ENCODE measurements at places on chromosomes 5 and 9. TPM values are rescaled to one million over a fixed set of nuclear protein-coding genes. Genes with fewer than 3 reads are reported as not detected.

DNA sequence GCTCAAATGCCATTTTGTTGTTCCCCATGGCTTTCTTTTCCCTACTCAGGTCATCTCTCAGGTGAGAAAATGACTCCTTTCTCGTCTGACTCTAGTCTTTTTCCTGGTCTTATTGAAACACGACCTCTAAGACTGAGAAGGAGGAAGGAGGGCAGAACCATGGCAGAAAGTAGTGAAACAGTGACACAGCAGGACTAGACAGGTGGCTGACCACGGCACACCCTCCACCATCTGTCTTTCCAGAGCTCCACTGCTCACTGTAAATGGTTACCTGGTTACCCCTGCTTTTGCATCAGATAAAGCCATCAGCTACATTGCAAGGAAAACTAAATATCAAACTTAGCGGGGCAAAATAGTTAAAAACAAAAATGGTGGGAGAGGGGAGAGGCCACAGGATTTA is 30.9 kb downstream of the NR4A3 start:
- H3K4me3 ChIP-seq = no peak overlapping the region
- H3K4me1 ChIP-seq = peaks cover 36% of the 10 kb centered on the region
- H3K27me3 ChIP-seq = no peaks in the 10 kb centered on the region
- H3K27ac ChIP-seq = no peak overlapping the region
- DNase-seq = no peak

Gene FCHO2
- 2.4 TPM for total RNA-seq

DNA sequence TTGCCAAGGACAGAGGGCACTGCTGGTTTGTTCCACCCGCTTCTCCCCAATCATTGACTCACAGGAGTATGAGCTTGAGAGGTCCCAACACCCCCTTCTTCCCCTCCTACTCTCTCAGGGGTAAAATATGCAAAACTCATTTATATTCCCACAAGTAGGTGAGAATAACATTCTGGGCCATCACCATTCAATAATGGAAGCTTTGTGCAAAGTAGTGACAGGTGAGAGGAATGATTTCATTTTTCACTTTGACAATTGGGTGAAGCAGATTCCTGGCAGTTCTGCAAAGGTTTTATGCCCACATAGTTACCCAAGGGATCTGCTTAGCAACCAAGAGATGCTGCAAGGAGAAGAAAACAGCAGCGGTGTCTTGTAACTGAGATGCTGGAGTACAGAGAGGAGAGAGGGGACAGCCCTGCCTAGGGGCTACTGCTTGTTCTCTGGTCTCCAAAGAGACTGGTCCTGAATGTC is 137.6 kb downstream of the CMYA5 start:
- H3K36me3 ChIP-seq = no peaks in the 10 kb centered on the region
- no peak for DNase-seq
- H3K27me3 ChIP-seq = peaks cover 20% of the 10 kb centered on the region

DNA sequence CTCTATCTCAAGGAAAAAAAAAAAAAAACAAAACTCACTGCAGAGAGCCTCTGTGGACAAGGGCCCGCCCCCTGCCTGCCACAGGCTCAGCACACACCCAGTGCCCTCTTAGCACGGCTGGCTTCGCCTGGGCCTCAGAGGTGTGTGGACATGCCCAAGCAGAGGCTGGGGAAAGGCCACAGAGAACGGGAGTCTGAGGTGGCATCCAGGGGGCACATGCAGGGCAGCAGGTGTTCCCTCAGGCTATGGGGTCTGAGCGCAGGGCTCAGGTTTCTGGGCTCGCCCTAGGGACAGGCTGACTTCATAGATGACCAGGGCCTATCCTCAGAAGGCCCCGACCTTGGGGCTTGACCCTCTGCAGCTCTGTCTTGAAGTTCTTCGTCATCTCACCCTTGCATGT is 138.7 kb downstream of the ZNF354C start:
- H3K27me3 ChIP-seq = no peaks in the 10 kb centered on the region
- no peak overlapping the region for H3K27ac ChIP-seq
- no peaks in the 10 kb centered on the region for H3K36me3 ChIP-seq
- H3K4me1 ChIP-seq = no peaks in the 10 kb centered on the region
- H3K4me3 ChIP-seq = no peak overlapping the region
- DNase-seq = no peak

Gene TLX3
- total RNA-seq = not detected

Gene PPP2R2B
- total RNA-seq = 2.0 TPM

- H3K4me1 ChIP-seq = peaks cover 26% of the 10 kb centered on the region
- H3K4me3 ChIP-seq = no peak overlapping the region
- no peaks in the 10 kb centered on the region for H3K27me3 ChIP-seq
These were observed 194.0 kb downstream of the CRB2 start for GRCh38 chr9:123550012-123550411.

DNA sequence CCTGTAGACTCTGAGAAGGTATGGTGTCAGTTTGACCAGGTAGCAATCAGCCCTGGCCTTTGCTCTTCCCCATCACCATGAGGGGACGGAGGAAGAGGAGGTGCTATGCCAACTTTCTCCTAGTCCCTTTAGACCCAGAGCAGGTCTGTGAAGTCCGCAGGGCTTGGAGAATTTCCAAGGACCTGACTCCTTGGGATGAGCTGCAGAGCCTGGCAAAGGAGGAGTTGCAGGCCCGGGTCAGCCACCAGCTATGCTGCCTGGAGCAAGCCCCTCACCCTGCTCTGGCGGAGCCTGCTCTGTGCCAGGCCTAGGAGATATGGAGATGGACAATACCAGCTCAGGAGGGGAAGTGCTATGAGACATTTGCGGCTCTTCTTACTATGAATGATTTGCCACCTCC is 188.3 kb downstream of the CDK5RAP2 start:
- H3K27ac ChIP-seq = no peak overlapping the region
- peaks cover 31% of the 10 kb centered on the region for H3K4me1 ChIP-seq
- peaks cover 19% of the 10 kb centered on the region for H3K36me3 ChIP-seq
- no peak overlapping the region for H3K4me3 ChIP-seq
- no peaks in the 10 kb centered on the region for H3K27me3 ChIP-seq

DNA sequence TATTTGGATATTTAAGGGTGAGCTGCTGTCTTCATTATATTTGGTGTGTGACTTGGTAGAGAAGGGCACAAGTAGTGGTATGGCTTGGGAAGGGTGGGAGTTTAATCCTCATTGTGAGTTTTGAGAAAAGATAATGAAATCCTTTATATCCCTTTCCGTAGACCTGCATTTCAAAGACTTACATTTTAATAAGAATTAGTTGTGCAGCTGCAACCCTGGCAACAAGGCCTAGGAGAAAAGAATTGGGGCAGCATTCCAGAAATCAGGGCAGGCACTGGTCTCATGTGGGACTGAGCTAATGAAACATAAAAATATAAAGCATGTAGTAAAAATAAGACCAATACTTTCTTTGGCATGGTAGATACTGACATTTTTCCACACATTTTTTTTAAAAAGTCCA is 60.5 kb downstream of the CDC42SE2 start:
- DNase-seq = no peak
- H3K27me3 ChIP-seq = no peaks in the 10 kb centered on the region
- H3K4me3 ChIP-seq = no peak overlapping the region
- peaks cover 98% of the 10 kb centered on the region for H3K4me1 ChIP-seq

DNA sequence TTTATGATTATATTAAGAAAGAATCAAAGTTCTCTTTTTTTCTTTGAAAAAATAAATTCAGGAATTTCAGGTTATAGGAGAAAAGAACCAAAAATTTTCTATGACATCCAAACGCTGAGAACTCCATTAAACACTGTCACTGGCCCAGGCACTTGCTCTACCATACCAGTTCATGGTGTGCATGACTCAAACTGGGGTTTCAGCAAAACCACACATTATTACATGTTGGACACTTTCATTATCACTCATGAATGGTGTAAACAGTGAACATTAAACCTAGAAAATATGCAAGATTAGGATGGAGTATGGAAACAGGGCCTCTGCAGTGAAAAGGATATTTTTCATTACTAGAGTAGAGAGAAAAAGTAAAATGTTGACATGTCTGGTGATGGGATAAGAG is 369.9 kb upstream of the FAM174A start:
- no peaks in the 10 kb centered on the region for H3K27me3 ChIP-seq
- no peak for DNase-seq
- H3K36me3 ChIP-seq = no peaks in the 10 kb centered on the region
- H3K4me1 ChIP-seq = no peaks in the 10 kb centered on the region

- no peaks in the 10 kb centered on the region for H3K36me3 ChIP-seq
- H3K27me3 ChIP-seq = peaks cover 31% of the 10 kb centered on the region
These were observed 107.7 kb upstream of the DAPK1 start for GRCh38 chr9:87389936-87390335.

Gene TXNDC8
- total RNA-seq = not detected

Gene TAF11L10
- total RNA-seq = not detected

GRCh38 chr5:83957188-83957587 is 236.5 kb upstream of the HAPLN1 start:
- no peaks in the 10 kb centered on the region for H3K4me1 ChIP-seq
- H3K27me3 ChIP-seq = no peaks in the 10 kb centered on the region
- DNase-seq = no peak
- H3K36me3 ChIP-seq = no peaks in the 10 kb centered on the region
- H3K27ac ChIP-seq = no peak overlapping the region

Gene RNF145
- total RNA-seq = 88.7 TPM

Gene MLANA
- total RNA-seq = not detected

Gene CTNND2
- total RNA-seq = not detected

DNA sequence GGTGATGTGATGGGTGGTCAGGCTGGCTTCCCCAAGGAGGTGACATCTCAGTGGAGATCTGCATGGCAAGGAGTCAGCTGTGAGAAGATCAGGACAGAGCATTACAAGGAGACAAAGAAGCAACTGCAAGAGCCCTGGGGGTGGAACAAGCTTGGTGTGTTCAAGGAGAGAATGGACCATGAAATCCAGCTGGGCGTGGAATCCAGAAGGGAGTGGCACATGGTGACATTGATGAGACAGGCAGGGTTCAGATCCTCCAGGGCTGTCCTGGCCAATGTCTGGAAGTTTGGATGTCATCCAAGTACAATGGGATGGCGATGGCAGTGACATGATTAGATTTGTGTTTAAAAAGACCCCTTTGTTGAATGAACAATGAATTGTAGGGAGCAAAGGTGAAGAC is 175.6 kb downstream of the MACROH2A1 start:
- H3K36me3 ChIP-seq = no peaks in the 10 kb centered on the region
- no peak overlapping the region for H3K4me3 ChIP-seq
- no peaks in the 10 kb centered on the region for H3K4me1 ChIP-seq
- no peak for DNase-seq
- H3K27ac ChIP-seq = no peak overlapping the region

DNA sequence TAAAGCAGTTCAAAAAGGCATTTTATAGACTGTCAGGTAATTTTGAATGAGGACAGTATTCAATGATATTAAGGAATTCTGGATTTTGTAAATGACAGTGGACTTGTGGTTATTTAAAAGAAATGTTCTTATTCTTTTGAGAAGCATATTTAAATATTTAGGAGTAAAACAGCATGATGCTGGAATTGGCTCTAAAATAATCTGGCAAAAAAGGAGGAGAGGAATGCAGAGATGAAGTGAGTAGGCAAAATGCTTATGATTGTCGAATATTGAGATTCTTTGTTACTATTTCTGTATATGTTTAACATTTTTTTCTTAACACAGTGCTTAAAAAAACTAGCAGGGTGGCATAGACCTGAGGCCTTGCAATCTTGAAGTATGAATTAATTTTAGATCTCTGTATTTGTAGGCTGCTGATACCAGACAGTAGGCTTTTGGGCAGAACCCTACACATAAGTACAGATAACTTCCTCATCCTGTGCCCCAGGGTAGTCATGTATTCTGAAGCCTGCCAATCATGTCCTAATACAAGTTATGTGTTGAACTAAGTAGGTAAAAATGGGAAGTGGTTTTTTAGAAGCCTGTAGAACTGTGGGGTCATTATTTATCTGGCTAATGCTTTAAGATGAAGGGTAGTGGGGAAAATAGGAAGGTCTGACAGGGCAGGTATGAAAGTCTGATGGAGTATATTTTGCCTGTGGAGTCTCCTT is 9.4 kb downstream of the CD180 start:
- H3K4me3 ChIP-seq = no peak overlapping the region
- no peaks in the 10 kb centered on the region for H3K27me3 ChIP-seq

Gene CARTPT
- not detected for total RNA-seq

GRCh38 chr5:80116000-80116399 is 80.9 kb downstream of the THBS4 start:
- DNase-seq = no peak
- peaks cover 20% of the 10 kb centered on the region for H3K4me1 ChIP-seq
- no peak overlapping the region for H3K27ac ChIP-seq

DNA sequence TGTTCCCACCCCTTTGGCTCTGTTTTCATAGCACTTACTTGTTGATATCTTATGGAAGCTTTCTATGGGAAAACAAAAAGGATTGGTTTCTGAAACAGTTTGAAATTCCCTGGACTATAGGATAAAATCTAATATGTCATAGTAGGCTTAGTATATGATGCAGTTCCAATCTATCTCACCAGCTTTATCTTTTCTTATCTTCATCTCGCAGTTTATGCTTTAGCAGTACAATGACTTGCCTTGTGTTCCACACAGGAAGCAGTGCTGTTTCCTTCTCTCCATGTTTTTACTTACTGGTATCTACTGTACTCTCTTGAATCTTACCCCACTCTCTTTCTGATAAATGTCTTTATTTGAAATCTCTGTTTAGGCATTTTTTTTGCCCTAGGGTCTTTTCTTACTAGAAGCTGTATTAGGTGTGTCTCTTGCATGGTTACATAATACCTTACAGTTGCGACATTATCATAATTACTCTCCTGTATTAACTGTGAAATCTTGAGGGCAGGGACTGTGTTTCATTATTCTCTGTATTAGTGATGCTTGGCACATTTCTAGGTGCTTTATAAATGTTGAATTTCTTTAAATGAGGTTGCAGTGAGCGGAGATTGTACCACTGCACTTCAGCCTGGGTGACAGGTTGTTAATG is 76.3 kb downstream of the FOCAD start:
- no peak for DNase-seq
- H3K36me3 ChIP-seq = peaks cover 2% of the 10 kb centered on the region
- H3K4me1 ChIP-seq = no peaks in the 10 kb centered on the region

Gene CSNK1G3
- 58.5 TPM for total RNA-seq

DNA sequence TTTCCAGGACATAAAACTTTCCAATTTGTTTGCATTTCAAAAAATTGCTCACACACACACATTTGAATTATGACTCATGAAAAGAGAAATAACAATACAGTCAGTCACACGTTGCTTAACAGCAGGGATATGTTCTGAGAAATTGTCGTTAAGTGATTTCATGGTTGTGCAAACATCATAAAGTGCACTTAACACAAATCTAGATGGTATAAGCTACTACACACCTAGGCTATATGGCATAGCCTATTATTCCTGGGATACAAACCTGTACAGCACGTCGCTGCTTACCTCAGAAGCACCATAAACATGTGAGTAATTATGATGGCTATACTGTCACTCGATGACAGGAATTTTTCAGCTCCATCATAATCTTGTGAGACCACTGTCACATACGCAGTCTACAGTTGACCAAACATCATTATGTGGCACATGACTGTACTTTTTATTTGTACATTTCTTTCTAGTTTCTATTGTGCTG is 378.2 kb downstream of the ACTL7B start:
- no peak overlapping the region for H3K27ac ChIP-seq
- no peak for DNase-seq
- no peaks in the 10 kb centered on the region for H3K36me3 ChIP-seq
- no peaks in the 10 kb centered on the region for H3K4me1 ChIP-seq

- peak overlapping the region; percentile 76 for H3K27ac ChIP-seq
- peaks cover 68% of the 10 kb centered on the region for H3K4me1 ChIP-seq
- no peak for DNase-seq
These were observed 15.9 kb downstream of the ABHD17B start for GRCh38 chr9:71895117-71895516.

All from activated T-cell treated with anti-CD3 and anti-CD28 coated beads, Interleukin-2, amount 50 U/mL, for 72 hours (primary cell).